ENCODE measurements at places on chromosomes 7 and 10. TPM values are rescaled to one million over a fixed set of nuclear protein-coding genes. Genes with fewer than 3 reads are reported as not detected.

The SOSTDC1 gene
- not detected for total RNA-seq

The OGDHL gene
- total RNA-seq = 31.9 TPM

The NET1 gene
- 44.0 TPM for total RNA-seq

The PNLIP gene
- not detected for total RNA-seq

The SPDYE16 gene
- not detected for total RNA-seq

The GIMAP8 gene
- total RNA-seq = not detected

The ELOVL3 gene
- total RNA-seq = 0.14 TPM

GRCh38 chr7:39950473-39951225 lies 593 bp downstream of the CDK13 start:
- peak; percentile 73 for DNase-seq

- peak; percentile 12 for DNase-seq
Observed at GRCh38 chr10:101397140-101397539, 43.2 kb downstream of the BTRC start.

DNA sequence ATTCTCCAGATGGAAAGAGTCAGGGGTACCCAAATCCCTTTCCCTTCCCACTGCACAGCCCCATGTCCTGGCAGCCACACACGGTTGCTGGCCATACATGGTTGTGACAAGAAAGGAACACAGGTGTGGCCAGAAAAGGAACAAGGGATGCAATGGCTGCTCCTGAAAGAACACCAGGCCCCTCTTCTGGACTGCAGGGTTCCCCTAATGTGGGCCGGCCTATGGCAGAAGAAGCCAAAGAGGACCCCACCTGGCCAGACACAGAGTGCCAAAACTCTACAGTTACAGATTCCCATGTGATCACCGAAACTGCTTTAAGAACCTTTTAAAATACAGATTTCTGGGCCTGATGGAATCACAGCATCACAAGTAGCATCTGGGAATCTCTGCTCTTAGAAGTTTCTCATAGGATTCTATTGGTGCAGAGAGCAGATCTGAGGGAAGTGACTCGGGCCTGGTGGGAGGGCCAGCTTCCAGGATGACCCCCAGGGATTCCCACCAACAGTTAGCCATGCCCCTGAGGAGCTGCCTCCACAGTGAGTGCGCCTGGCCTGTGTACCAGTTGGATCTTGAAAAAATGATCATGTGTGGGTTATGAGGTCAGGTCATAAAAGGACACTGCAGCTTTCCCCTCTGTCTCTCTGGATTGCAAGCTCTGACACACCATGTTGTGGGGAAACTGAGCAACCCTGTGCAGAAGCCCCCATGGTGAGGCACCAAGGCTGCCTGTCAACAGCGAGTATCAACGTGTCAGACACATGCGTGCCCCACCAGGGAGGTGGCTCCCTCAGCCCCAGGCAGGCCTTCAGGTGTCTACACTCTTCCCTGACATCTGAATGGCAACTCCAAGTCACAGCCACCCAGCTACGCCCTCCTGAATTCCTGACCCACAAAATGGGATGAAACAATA lies 89.6 kb upstream of the LANCL2 start:
- DNase-seq = peak; percentile 6

- DNase-seq = peak; percentile 9
Observed at GRCh38 chr10:114917927-114918672, 19.9 kb upstream of the TRUB1 start.

Data from H7 (cell line).